ENCODE measurements at places on chromosomes 3 and 15.
A peak's percentile ranks its signal among the peaks of the same experiment; 100 is the strongest.

GRCh38 chr3:130857336-130858026 is 36.4 kb upstream of the ATP2C1 start:
- DNase-seq: no peak

GRCh38 chr3:9862391-9863057 is 17.5 kb downstream of the CIDEC start:
- DNase-seq: peak; percentile 39

DNA sequence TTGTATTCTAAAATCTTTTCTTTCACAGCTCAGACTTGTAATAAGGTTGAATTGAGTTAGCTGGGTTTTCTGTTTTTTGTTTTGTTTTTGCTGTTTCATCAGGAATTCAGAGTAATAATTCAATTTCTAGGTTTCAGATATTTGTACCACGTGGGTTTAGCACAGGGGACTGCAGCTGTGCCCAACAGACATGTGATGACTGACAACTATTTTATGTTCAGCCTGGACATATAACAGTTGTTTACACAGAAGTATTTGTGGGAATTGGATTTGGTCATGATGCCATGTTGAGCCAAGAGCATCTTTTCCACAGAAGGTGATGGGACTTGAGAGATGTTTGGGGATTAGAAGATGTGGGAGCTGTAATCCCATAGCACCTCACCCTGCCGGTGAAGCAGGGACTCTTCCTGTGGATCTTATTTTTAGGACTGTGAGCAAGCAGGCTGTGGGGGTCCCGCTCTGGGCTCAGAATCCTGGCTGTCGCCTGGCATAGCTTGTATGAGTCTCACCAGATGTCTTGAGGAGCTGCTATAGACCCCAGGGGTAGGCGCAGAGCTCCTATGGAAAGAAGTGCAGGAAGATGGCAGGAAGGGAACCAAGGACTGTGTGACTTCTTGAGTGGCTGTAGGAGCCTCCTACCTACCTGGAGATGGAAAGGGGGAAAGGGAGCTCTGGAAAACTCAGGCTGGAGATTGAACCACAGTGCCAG is 23.7 kb downstream of the PXYLP1 start:
- no peak for DNase-seq

- DNase-seq: no peak
Measured at GRCh38 chr15:36545467-36545992, 33.9 kb upstream of the CDIN1 start.

DNA sequence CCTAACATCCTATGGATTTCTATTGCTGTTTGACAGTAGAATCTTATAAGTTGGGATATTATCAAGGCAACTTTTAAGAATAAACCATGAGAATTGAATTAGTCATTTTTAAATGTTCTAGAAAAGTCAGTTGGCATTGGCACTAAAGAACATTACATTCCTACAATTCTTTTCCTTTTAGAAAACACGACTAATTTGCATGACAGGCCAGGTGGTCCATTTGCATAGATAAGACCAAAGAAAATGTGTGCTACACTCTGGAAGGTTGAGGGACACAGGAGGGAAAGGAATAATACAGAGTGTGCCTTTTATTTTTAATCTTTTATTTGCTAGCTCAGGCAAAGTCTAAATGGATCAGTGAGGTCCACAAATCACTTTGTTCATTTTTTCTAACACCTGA is 962.3 kb downstream of the EPHA3 start:
- no peak for DNase-seq

DNA sequence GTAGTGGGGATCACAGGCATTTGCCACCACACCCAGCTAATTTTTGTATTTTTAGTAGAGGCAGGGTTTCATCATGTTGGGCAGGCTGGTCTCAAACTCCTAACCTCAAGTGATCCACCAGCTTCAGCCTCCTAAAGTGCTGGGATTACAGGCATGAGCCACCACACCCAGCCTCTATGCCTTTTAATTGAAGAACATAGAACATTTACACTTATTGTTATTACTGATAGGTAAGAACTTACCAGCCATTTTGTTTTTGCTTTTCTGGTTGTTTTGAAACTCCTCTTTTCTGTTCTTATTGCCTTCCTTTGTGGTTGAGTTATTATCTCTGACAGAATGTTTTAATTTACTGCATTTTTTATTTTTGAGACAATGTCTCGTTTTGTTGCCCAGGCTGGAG is 29.2 kb downstream of the PCNP start:
- no peak for DNase-seq

GRCh38 chr3:52277972-52278509 is 408 bp downstream of the WDR82 start:
- DNase-seq: no peak

DNA sequence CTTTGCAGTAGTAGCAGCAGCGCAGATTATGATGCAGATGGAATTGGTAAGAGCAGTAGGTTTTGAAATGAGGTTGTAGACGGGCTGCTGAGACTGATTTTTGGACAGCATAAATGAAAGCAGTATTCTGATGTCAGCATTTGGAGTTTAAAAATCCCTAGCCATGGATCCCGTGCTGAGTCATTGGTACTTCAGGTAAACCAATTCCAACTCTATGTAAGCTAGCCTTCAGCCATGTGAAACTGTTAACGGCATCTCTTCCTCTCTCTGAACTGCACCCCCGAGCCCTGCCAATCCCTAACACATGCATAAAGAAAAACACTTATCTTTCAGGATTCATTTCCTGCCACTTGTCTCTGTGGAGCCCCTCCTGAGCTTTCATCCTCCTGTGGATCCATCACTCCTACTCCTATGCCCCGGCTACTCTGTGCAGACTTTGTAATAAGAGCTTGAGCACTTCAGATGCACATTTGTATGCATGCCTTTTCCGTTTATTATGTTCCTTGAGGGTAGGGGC is 119.0 kb downstream of the AKAP13 start:
- no peak for DNase-seq

DNA sequence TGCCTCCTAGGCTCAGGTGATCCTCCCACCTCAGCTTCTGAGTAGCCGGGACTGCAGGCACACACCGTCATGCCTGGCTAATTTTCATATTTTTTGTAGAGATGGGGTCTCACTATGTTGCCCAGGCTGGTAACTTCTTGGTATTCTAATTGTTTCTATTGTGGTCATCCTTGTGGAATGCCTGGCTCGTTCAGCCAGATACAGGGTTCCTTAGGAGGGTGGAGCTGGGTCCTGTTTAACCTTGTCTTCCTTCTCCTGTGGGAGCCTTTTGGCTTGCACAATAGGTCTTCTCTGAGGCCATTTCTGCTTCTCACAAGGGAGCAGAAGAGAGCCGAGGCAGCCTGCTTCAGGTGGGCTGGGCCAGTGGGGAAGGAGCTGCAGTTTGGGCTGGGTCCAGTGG is 15.7 kb downstream of the PLEKHO2 start:
- DNase-seq: no peak

- DNase-seq: no peak
Measured at GRCh38 chr15:46111730-46112129, 476.9 kb downstream of the SQOR start.

DNA sequence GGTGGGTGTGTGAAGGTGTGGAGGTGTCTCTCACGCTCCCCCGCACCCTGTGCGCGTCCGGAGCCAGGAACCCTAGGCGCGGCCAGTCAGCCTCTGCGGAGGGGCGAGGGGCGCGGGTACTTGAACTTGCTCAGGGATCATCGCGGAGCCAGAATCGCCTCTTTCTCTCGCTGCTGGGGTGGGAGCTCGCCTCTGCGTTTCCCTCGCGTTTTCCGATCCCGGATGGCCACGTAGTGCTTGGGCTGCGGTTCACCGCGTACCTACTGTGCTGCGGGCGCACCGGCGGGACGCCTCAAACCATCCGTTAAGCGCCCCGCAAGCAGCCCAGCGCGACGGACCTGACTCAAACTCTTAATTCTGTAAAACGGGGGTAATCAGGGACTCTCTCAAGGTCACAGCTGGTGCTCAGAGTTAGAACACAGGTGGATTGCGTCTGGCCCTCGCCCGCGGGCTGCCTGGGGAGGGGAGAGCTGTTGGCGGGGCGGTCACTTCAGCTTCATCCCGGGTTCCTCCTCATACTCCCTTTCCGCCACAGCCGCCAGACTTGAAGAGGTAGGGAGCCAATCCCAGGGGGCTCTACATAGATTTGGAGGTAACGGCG is 686 bp downstream of the MYRIP start:
- no peak for DNase-seq

DNA sequence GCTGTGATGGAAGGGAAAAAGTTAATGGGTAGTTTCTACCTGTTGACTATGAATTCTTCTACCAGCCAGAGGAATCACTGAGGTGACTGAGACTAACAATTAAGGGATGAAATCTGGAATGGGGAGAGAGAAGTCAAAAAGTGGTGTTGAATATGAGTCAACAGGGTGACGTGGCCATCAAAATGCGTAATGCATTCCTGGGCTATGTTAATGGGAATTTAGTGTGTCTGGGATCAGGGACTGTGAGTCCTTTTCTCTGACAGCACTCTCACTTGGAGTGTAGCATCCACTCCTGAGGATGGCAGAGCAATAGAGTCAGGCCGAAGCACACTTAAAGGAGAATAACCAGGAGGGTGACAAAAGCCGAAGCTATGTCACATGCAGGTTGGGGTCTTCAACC is 60.4 kb downstream of the MESD start:
- no peak for DNase-seq

- no peak for DNase-seq
Measured at GRCh38 chr15:31458596-31459399, 132.2 kb downstream of the KLF13 start.

- DNase-seq: peak; percentile 52
Measured at GRCh38 chr3:197353867-197354567, 55.6 kb upstream of the DLG1 start.

DNA sequence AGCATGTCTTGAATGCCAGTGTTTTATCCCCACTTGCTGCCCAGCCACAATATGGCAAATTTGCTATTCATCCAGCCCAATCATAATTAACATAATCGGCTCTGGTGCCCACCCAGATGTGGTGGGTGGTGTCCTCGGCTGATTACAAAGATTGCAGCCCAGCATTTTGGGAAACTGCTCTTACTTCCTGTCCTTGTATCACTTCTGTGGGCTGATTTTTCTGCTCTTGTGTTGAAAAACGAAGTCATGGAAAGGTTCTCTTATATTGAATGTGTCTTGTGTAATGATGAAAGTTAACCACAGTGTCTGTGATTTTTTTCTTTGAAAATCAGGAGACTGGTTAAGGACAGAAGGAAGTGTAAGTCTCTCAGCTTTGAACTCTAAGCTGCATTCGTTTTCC is 141.7 kb downstream of the CACNA2D3 start:
- no peak for DNase-seq

DNA sequence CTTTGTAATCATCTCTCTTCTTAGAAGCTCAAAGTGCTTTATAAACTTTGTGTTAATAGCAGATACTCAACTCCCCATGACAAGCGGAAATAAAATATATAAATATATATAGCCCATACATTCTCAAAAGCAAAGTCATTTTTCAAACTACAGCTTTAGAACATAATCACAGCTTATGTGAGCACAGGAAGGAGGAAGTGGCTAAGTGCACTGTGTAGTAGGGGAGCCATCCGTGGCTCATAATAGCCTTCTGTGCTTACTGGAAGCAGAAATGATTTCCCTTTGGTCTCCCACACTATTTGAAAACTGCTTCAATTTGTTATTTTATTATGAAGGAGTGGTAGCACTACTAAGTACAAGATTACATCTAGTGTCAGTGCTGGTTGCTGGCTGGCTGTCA is 151.4 kb upstream of the ARL6 start:
- no peak for DNase-seq

GRCh38 chr3:188299068-188299467 is 145.1 kb downstream of the LPP start:
- no peak for DNase-seq

DNA sequence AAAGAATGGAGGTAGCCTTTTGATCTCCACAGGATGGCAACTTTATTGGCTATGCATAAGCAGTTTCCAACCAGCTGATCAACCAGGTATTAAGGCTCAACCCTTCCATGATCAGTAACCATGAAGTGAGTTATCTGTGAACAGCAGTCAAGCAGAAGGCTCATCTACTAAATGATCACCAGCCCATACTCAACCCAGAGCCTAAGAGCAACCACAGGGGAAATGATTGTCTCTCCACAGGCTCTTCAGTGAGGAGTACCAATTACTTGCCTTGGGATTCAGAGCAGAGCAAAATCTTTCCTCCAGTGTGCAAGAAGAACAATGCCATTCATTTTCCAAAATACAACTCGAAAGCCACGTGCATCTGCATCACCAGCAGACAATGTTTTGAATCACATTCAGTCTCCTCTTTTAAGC is 754.8 kb downstream of the ROBO1 start:
- no peak for DNase-seq

DNA sequence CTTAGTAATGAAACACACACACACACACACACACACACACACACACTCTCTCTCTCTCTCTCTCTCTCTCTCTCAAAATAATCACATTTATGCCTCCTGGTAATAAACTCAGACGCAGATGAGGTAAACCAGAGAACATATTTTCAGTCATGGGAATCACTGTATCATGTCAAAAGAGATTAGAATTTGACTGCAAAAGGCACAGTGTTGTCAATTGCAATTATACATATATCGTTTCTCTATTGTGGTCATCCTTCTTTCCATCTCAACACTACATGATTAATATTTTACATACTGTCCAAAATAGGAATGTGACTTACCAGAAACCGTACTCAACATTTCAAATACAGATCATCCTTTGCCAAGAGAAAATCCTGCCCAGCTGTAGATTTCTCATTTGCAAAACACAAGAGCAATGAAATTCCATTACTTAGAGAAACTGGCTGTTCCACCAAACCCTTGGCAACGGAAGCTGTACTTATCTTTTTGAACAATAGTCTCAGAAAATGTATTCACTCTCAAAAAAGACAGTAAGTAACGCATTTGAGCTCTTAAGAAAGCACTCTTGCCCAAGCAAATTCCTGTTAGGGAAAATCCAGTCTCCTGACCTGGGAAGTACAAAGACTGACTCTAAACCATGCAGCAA is 24.3 kb downstream of the PDZRN3 start:
- peak; percentile 95 for DNase-seq

DNA sequence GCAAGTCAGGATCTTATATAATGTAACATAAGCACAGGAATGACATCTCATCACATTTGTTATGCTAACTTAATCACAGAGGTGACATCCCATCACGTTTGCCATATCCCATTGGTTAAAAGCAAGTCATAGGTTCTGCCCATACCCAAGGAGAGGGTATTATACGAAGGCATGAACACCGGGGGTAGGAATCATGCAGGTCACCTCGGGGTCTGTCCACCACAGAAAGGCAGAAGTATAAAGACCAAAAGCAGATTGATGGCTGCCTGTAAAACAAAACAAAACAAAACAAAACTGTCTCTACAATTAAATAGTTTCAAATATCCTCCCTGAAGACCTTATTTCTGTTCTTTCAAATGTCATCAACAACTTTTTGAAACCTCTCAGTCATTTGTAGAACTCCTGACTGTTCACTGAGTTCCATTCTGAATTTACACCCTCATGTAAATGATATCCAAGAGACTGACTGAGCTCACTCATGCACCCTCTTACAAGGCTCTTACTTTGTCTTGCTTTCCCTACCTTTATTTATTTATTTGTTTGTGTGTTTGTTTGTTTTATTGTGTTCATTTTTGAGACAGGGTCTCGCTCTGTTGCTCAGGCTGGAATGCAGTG is 22.7 kb upstream of the ZNF639 start:
- DNase-seq: no peak

DNA sequence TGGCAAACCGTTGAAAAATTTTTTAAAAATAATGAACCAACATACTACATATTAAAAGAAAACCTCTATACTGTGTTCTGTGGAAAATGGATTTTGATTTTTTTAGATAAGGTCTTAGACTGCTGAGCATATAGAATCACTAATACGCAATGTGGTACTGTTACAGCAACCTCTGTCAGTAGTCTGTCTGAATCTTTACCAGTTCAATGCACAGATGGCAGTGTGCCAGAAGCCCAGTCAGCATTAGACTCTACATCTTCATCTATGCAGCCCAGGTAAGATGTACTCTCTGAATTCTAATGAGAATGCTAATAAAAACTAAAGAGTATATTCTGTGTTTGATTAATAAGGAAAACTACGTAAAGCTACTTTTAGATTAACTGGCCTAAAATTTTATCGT is 31.3 kb upstream of the FAH start:
- no peak for DNase-seq

Data from muscle of back (tissue), 13 donors.